ENCODE measurements at places on chromosomes 2 and 18. TPM values are rescaled to one million over a fixed set of nuclear protein-coding genes. Genes with fewer than 3 reads are reported as not detected.
A peak's percentile ranks its signal among the peaks of the same experiment; 100 is the strongest.

DNA sequence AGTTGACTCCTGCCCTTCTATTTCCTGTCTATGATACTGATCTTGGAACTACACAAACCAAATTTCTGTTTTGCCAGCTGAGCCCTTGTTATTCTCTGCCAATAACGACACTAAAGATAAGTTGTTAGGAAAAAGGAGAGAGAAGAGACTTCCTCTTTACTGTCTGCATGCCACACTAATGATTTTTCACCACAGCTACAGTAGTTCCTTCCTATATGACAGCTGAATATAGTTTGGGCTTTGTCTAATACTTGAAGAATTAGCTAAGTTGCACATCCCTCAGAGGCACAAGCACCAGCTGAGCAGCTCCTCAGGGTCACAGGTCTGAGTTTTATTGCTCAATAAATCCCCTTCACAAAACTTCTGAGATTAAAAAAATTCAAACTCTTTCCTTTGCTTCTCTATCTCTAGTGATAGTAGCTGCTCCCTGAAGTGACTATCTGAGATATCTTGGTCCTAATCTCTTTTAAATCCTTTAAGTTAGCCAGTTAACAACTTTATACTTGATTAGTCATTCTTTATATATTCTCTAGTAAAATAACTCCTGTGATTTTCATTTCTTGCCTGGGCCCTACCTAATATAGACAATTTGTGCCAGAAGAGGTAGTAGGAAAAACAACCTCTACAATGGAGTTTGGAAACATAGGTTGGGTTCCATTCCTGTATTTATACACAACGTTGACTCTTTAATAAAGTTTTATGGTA is 253.0 kb upstream of the CNTNAP5 start:
- H3K27me3 ChIP-seq, result no peaks in the 10 kb centered on the region
- H3K27ac ChIP-seq, result no peak overlapping the region
- no peaks in the 10 kb centered on the region for H3K36me3 ChIP-seq
- no peak overlapping the region for H3K4me3 ChIP-seq
- no peak for DNase-seq

GRCh38 chr2:164314148-164314547 is 307.1 kb downstream of the GRB14 start:
- no peak overlapping the region for H3K4me3 ChIP-seq
- no peaks in the 10 kb centered on the region for H3K36me3 ChIP-seq
- H3K4me1 ChIP-seq, result no peaks in the 10 kb centered on the region
- H3K27me3 ChIP-seq, result no peaks in the 10 kb centered on the region

GRCh38 chr2:153213022-153213421 is 265.5 kb downstream of the RPRM start:
- no peak for DNase-seq
- no peak overlapping the region for H3K4me3 ChIP-seq
- no peaks in the 10 kb centered on the region for H3K36me3 ChIP-seq
- no peaks in the 10 kb centered on the region for H3K27me3 ChIP-seq
- H3K4me1 ChIP-seq, result no peaks in the 10 kb centered on the region

- H3K4me3 ChIP-seq, result no peak overlapping the region
- DNase-seq, result no peak
- peaks cover 7% of the 10 kb centered on the region for H3K4me1 ChIP-seq
- H3K27ac ChIP-seq, result no peak overlapping the region
These were observed 157.9 kb downstream of the FMNL2 start for GRCh38 chr2:152492911-152493310.

GRCh38 chr18:68800075-68800474 is 2.2 kb downstream of the CCDC102B start:
- H3K27ac ChIP-seq, result peak overlapping the region; percentile 17
- H3K27me3 ChIP-seq, result no peaks in the 10 kb centered on the region
- no peaks in the 10 kb centered on the region for H3K36me3 ChIP-seq
- DNase-seq, result no peak
- peaks cover 39% of the 10 kb centered on the region for H3K4me1 ChIP-seq

DNA sequence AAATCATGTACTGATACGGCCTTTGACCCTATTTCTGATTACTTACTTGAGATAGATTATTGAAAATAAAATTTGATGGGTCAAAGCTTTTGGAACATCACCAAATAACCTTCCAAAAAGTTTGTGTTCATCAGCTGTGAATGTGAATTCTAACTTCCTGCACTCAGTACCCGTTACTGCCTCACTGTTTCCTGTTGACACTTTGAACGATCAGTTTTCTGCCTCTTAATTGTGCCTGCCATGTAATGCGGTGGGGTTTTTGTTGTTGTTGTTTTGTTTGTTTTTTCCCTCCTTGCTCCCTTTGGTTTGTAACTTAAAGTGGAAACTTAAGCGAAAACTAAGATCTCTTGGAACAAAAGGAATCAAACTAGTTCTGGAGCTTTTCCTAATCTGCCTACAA is 18.9 kb downstream of the ATG16L1 start:
- DNase-seq, result no peak
- H3K4me3 ChIP-seq, result no peak overlapping the region
- no peaks in the 10 kb centered on the region for H3K4me1 ChIP-seq
- H3K36me3 ChIP-seq, result peaks cover 85% of the 10 kb centered on the region
- H3K27me3 ChIP-seq, result no peaks in the 10 kb centered on the region
- H3K27ac ChIP-seq, result no peak overlapping the region

- no peaks in the 10 kb centered on the region for H3K36me3 ChIP-seq
- H3K27me3 ChIP-seq, result peaks cover 7% of the 10 kb centered on the region
- H3K4me1 ChIP-seq, result peaks cover 23% of the 10 kb centered on the region
- H3K4me3 ChIP-seq, result no peak overlapping the region
These were observed 118.5 kb upstream of the TWIST2 start for GRCh38 chr2:238729261-238729935.

DNA sequence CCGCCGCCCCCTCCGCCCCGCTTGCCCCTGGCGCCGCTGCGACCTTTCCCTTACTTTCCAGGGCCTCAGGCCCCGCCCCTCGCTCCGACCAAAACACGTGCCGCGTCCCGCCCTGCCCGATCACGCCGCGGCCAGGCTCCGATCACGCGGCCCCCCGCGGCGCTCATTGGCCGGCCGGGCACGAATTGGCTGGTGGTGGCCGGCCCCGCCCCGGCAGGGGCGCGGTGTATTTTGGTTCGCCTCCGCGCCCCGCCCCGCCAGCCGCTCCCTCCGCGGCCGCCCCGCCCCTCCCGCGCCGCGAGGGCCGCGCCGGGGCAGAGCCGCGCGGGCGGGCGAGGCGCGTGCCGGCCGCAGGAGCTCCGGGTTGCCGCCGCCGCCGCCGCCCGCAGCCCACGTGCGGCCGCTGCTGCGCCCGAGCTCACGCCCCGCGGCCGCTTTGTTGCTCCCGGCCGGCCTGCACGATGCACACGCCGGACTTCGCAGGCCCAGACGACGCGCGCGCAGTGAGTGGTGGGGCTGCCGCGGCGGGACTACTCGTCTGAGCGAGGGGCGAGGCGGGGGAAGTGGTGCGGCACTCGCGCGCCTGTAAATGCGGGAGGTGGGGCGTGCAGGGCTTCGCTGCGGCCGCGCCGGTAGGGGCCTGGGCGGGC is at the start of gene KLF11:
Gene KLF11 (plus strand): TSS at position 295 of the 650 bp plus-strand sequence. CDS start 167 bp downstream, at position 462.
- H3K27ac ChIP-seq, result peak within 1 kb of the TSS; percentile 41
- DNase-seq, result peak; percentile 100
- H3K4me1 ChIP-seq, result peaks cover 13% of the 10 kb centered on the region
- H3K4me3 ChIP-seq, result peak within 1 kb of the TSS; percentile 73
- no peaks in the 10 kb centered on the region for H3K27me3 ChIP-seq

DNA sequence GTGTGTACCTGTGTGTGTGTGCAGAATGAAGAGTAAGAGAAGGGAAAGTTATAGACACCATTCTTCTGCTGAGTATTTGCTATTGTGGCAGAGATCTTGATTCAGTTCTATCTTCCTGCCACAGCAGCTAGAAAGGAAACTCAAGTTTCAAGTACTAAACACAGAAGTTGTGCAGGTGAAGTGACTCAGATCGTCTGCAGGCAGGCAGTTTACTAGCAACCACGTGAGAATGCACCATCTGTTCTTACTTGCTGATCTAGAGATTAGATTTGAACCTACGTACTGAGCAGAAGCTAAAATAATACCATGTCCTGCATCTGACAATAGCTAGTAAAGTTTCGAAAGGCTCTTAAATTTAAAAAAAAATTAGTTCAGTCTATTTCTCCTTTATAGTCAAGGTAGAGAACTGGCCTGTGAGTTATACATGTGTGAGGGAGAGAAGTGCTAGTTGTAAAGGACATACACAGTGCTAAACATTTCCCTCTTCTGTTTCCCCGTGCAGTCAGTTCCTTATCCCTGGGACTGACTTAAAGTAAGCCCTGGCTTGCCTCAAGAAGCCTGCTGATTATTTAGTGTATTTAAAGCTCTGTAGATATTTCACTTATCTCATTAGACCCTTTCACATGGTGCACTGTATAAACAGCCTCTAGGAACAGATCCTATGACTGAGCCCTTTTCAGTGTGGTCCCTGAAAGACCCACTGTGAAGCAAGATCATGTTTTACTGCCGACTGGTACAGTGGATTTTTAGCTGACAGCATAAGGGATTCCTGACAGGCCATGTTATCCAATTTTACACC is 45.0 kb downstream of the SLC38A11 start:
- no peak for DNase-seq
- no peak overlapping the region for H3K27ac ChIP-seq
- H3K27me3 ChIP-seq, result no peaks in the 10 kb centered on the region
- no peak overlapping the region for H3K4me3 ChIP-seq
- no peaks in the 10 kb centered on the region for H3K36me3 ChIP-seq

DNA sequence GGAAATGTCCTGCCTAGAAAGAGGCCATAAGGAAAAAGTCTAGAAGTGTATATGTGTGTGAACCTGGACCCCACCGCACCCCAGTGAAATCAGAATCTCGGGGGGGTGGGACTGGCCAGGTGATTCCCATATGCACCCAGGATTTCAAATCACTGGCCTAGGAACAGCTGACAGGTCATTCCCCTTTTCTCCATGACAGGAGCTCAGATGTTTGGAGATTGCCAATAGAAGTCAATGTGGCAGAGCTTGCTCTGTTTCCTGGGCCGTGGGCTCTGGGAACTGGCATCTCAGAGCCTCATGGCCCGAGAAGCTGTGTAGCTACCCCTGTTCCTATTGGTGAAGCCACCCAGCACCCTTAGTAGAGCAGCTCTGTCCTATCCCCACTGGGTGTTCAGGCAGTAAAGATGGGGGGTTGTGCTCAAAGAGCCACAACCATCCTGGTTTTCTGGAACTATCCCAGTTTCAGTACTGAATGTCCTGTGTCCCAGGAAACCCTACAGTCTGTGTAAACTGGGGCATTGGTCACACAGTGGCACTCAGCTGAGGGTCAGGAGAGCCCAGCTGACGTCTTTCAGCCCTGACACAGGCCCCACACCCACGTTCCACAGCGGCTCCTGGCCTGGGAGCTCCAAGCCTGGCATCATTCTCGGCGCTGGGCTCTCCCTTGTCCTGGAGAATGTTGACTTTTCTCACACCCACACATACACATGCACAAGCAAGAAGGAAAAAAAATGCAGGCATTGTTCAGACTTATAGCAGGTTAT is 18.9 kb downstream of the GNLY start:
- H3K4me3 ChIP-seq, result peak overlapping the region; percentile 11
- DNase-seq, result peak; percentile 92
- H3K4me1 ChIP-seq, result peaks cover 17% of the 10 kb centered on the region
- no peaks in the 10 kb centered on the region for H3K36me3 ChIP-seq

DNA sequence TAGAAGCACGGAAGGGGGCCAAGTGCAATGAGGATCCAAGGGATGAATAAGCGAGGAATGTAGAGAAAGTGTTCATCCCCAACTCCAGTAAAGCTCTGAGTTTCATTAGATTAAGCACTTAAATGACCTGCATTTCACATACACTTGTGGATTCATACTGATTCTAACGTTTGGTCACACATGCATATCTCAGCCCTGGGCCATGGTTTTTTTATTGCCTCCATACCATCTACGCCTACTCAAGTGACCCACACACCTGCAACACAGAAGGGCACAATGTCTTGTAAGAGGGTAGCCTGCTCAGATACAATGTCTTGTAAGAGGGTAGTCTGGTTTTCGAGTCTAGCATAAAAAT is 566 bp upstream of the MRPS5 start:
- peaks cover 5% of the 10 kb centered on the region for H3K4me1 ChIP-seq
- DNase-seq, result no peak
- H3K4me3 ChIP-seq, result peak overlapping the region; percentile 96
- H3K36me3 ChIP-seq, result no peaks in the 10 kb centered on the region

- no peaks in the 10 kb centered on the region for H3K4me1 ChIP-seq
- no peak overlapping the region for H3K27ac ChIP-seq
- H3K36me3 ChIP-seq, result no peaks in the 10 kb centered on the region
- H3K27me3 ChIP-seq, result no peaks in the 10 kb centered on the region
These were observed 447.5 kb upstream of the FSIP2 start for GRCh38 chr2:185291035-185291647.

DNA sequence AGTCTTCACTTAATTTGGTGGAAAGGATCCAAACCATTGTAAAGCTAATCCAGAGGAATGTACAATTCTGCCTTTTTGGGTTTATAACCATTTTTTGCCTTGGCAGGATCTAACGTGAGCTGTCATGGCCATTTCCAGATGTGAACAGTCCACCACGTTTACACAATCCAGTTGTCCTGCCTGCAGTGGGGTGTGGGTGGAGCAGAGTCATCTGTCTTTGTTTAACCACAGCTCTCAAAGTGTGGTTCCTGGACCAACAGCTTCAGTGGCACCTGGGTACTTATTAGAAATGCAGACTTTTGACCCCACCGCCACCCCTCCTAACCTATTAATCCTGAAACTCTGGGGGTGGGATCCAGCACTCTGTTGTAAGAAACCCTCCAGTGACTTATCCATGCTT is 35.9 kb downstream of the FHOD3 start:
- no peak overlapping the region for H3K27ac ChIP-seq
- H3K36me3 ChIP-seq, result no peaks in the 10 kb centered on the region
- no peak overlapping the region for H3K4me3 ChIP-seq
- H3K27me3 ChIP-seq, result no peaks in the 10 kb centered on the region
- peaks cover 24% of the 10 kb centered on the region for H3K4me1 ChIP-seq

GRCh38 chr2:207516206-207516605 is 13.6 kb upstream of the CREB1 start:
- H3K27ac ChIP-seq, result peak overlapping the region; percentile 94
- H3K27me3 ChIP-seq, result no peaks in the 10 kb centered on the region
- no peak for DNase-seq
- H3K4me3 ChIP-seq, result no peak overlapping the region

The MROH2A gene
- not detected for total RNA-seq

The CD302 gene
- total RNA-seq, result 14.5 TPM

The CNDP1 gene
- not detected for total RNA-seq

The SCYGR4 gene
- not detected for total RNA-seq

The REG1B gene
- total RNA-seq, result not detected

The CFAP221 gene
- 0.36 TPM for total RNA-seq

The TOGARAM2 gene
- total RNA-seq, result 0.72 TPM

The CPS1 gene
- 21.7 TPM for total RNA-seq

The SERPINB7 gene
- total RNA-seq, result 0.36 TPM

The PTRHD1 gene
- 21.5 TPM for total RNA-seq

The BMP10 gene
- not detected for total RNA-seq

The PAIP2B gene
- total RNA-seq, result 0.59 TPM

The GPR75 gene
- total RNA-seq, result 1.8 TPM

The EMILIN1 gene
- 138 TPM for total RNA-seq

The RFTN2 gene
- 14.5 TPM for total RNA-seq

The LYG2 gene
- not detected for total RNA-seq

The GPR39 gene
- 3.6 TPM for total RNA-seq

The UPP2 gene
- not detected for total RNA-seq

The B3GNT7 gene
- 0.72 TPM for total RNA-seq

Measured in osteoblast (primary cell).